ENCODE measurements at places on chromosomes 2 and 18. TPM values are rescaled to one million over a fixed set of nuclear protein-coding genes. Genes with fewer than 3 reads are reported as not detected.

DNA sequence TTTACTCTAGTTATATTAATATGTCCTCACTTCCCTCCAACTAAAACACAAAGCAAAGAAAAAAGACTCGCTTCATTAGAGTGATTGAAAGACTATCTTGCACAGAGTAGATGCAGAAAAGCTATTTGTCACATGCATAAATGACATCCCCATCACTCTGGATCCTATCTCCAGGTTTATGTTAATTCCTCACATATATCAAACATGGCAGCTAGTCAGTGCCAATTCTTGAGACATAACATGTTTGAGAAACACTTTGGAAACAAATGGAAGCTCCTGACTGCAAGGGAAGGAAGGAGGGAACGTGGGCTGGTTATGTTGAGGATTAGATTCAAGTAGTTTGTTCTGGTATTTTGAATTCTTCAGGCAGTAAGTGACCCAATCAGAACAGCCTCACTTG lies 89.8 kb upstream of the BCL2L11 start:
- no peak overlapping the region for H3K27ac ChIP-seq
- H3K27me3 ChIP-seq, result peaks cover 11% of the 10 kb centered on the region
- no peak overlapping the region for H3K4me3 ChIP-seq
- no peaks in the 10 kb centered on the region for H3K36me3 ChIP-seq

GRCh38 chr2:205261516-205262020 lies 420.7 kb upstream of the NRP2 start:
- H3K36me3 ChIP-seq, result no peaks in the 10 kb centered on the region
- H3K4me3 ChIP-seq, result no peak overlapping the region
- DNase-seq, result no peak
- no peaks in the 10 kb centered on the region for H3K4me1 ChIP-seq

DNA sequence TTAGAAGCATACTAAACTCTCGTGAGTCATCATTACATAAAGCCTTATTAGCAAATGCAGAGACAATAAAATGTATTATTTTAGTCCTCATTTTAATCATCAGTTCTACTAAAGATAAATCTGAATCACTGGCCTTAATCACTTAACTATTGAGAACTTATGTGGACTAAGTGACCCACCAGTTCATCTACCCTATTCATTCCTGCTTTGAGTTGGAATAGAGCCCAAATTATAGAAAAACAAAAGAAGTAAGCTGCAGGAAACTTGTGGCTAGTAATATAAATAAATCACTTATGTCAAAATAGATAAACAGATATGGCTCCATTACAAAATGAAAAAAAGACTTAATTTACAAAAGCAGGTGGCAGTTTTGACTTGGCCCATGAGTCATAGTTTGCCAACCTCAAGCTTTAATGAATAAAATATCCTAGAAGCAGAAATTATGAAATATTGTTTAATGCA lies 851.8 kb upstream of the CRIM1 start:
- no peak for DNase-seq
- no peaks in the 10 kb centered on the region for H3K27me3 ChIP-seq
- no peaks in the 10 kb centered on the region for H3K36me3 ChIP-seq
- H3K4me1 ChIP-seq, result no peaks in the 10 kb centered on the region

DNA sequence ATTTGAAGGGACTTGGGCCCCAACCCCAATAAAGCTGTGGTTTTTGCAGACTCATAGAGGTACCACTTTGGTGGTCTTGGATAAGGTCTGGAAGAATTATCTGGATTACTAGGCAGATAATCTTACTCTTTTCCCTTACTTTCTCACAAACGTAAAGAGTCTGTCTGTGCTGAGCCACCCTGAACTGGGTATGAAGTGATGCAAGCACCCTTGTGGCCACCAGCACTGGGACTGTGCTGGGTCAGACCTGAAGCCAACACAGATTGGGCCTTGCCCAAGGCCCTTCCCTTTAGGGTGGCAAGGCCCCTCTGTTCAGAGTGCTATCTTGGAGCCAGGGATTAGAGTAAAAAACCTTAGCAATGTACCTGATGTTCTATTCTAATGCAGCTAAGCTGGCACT lies 827.0 kb upstream of the RAB6C start:
- no peaks in the 10 kb centered on the region for H3K36me3 ChIP-seq
- H3K27me3 ChIP-seq, result no peaks in the 10 kb centered on the region
- no peaks in the 10 kb centered on the region for H3K4me1 ChIP-seq
- DNase-seq, result no peak
- no peak overlapping the region for H3K4me3 ChIP-seq

DNA sequence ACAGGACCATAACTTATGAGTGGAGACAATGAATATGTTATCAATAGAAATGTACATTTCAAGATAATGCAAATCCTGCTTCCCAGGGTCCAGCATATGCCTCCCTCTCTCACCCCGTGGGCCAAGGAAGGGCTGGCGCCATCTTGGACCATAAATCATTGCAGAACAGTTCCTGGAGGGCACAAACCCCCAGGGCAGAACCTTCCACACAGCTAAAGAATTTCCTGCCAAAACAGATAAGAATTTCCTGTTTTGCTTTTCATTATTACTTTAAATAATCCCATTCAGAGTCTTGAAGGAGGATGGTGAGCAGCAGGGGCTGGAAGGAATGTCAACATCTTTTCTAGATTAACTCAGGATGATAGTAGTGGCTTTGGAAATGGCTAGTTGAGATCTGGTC lies 53.7 kb downstream of the EHD3 start:
- no peaks in the 10 kb centered on the region for H3K27me3 ChIP-seq
- H3K36me3 ChIP-seq, result no peaks in the 10 kb centered on the region
- H3K4me1 ChIP-seq, result peaks cover 6% of the 10 kb centered on the region
- no peak overlapping the region for H3K4me3 ChIP-seq
- H3K27ac ChIP-seq, result no peak overlapping the region

DNA sequence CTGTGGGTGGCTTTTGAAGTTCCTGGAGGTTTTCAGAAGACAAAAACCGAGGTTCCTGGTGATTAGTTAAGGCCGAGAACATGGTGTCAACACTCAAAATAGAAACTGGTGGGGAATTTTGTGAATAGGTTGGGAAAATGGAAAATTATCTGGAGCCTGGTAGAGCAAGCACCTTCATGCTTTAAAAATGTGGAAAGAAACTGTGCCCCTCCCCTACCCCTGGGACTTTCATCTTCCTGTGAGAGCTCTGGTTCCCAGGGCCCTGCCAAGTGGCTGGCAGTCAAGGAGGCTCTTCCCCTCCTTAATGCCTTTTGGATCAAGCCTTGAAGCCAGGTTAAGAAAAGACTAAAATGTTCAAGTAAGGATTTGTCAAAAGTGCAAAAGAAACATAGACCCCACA lies 1.9 kb upstream of the CRACDL start:
- peaks cover 4% of the 10 kb centered on the region for H3K36me3 ChIP-seq
- H3K4me1 ChIP-seq, result peaks cover 13% of the 10 kb centered on the region
- H3K27me3 ChIP-seq, result no peaks in the 10 kb centered on the region
- DNase-seq, result no peak
- no peak overlapping the region for H3K27ac ChIP-seq

DNA sequence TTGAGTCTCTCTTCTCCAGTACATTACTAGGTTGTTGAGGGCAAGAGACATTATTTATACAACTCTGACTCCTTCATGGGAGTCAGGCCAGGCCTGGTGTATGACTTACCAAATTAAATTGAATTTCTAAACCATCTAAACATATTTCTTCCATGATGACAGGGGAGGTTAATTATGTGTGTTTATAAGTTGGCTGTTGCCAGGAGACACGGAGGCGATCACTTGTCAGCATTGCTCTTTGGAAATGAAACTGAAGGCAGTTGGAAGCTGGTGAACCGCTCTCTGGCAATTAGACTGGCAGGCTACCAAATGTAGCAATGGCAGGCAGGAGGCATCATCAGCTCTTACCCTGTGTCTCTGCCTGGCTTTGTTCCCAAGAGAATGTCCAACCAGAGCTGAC lies 241.4 kb downstream of the KCNS3 start:
- H3K36me3 ChIP-seq, result no peaks in the 10 kb centered on the region
- no peak overlapping the region for H3K27ac ChIP-seq
- H3K4me1 ChIP-seq, result no peaks in the 10 kb centered on the region
- peak; percentile 3 for DNase-seq

DNA sequence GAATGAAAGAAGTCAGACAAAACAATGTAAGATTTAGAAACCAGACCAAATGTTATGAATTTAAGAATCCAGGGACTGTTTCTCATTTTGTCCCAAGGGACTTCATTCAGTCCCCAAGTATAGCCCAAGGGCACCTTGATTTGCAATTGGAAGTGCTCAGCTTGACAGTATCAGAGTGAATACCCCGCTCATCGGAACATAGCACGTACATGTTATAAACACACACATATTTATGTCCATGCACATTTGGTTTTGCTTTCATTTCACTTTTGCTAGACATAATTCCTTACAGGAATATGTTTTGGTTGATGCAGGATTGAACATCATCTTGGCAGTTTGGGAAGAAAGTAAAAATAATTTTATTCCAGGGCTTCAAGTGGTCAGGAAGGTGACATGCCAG lies 100.2 kb downstream of the PID1 start:
- peaks cover 16% of the 10 kb centered on the region for H3K36me3 ChIP-seq
- H3K27me3 ChIP-seq, result no peaks in the 10 kb centered on the region
- no peak overlapping the region for H3K4me3 ChIP-seq
- peaks cover 26% of the 10 kb centered on the region for H3K4me1 ChIP-seq
- DNase-seq, result no peak
- H3K27ac ChIP-seq, result no peak overlapping the region

- no peaks in the 10 kb centered on the region for H3K4me1 ChIP-seq
- peak; percentile 43 for DNase-seq
- no peak overlapping the region for H3K27ac ChIP-seq
- H3K36me3 ChIP-seq, result no peaks in the 10 kb centered on the region
- H3K4me3 ChIP-seq, result no peak overlapping the region
These were observed 285.6 kb downstream of the THSD7B start for GRCh38 chr2:137050949-137051348.

DNA sequence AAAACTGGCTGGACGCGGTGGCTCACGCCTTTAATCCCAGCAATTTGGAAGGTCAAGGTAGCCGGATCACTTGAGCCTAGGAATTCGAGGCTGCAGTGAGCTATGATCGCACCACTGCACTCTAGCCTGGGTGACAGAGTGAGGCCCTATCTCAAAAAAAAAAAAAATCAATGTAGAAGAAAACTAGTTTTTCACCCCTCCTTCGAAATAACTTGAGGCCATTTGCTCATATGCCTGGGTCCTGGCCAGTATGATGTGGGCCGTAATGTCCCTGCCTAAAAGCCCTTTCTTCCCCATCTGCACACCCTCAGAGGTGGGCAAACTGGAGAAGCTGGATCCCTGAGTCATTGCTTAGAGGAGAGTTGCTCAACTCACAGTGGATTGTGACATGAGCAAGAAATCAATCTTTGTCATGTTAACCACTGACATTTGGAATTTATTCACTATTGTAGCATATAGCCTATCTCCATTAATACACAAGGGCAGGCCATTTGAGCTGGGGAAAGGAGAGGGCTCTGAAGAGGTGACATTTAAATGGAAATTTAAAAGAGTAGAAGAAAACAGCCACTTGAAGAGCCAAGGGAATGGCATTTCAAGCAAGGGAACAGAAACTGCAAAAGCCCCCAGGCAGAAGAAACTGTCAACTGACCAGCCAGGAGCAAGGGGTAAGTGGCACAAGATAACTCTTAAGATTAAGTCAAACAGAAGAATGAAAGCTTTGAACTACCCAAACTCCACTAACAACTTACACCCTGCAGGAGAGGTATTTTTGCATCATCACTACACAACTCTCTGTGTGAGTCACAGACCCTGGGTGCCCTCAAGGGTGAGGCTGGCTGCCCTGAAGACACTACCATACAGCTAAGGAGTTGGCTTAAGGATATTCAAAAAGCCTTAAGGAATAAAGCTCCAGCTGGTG lies 7.6 kb upstream of the METTL21A start:
- H3K4me3 ChIP-seq, result peak overlapping the region; percentile 47
- peaks cover 35% of the 10 kb centered on the region for H3K4me1 ChIP-seq
- peak; percentile 92 for DNase-seq
- H3K27ac ChIP-seq, result peak overlapping the region; percentile 61
- no peaks in the 10 kb centered on the region for H3K36me3 ChIP-seq

DNA sequence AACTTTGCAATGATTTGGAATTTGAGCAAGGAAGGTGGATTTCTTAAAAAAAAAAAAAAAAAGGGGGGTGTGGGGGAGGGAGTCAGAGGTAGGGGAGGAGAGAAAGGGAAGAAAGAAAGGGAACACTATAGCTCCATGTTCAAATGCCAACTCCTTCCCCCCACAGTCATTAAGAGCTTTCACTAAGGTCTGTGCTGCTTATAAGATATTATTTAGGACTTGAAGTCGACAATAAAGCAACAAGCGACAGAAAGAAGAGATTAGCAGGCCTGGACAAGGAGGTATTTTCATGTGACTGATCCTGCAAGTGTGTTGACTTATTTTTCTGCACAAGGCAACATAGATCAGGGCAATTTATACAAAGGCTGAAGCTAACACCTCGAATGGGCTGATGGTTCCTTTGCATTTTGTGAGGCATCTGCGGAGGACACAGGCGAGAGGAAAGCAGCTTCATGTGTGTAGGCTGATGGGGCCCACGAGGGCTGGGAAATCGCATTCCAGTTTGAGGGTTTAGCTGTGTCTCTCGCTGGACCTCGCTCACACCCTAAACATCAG lies 382.0 kb downstream of the SOX11 start:
- no peak for DNase-seq
- no peaks in the 10 kb centered on the region for H3K27me3 ChIP-seq
- peaks cover 17% of the 10 kb centered on the region for H3K4me1 ChIP-seq
- no peaks in the 10 kb centered on the region for H3K36me3 ChIP-seq
- H3K4me3 ChIP-seq, result no peak overlapping the region
- H3K27ac ChIP-seq, result no peak overlapping the region

- DNase-seq, result peak; percentile 63
- no peaks in the 10 kb centered on the region for H3K27me3 ChIP-seq
These were observed 50.3 kb downstream of the ARL4C start for GRCh38 chr2:234446404-234447076.

CCDC138 gene
- 3.5 TPM for total RNA-seq

TMEM150A gene
- 14.5 TPM for total RNA-seq

EFR3B gene
- total RNA-seq, result 0.09 TPM

COL5A2 gene
- 7.4 TPM for total RNA-seq

MATN3 gene
- 0.83 TPM for total RNA-seq

ANKRD30BL gene
- total RNA-seq, result not detected

GREB1L gene
- 9.4 TPM for total RNA-seq

SP5 gene
- total RNA-seq, result not detected

ATP8B1 gene
- total RNA-seq, result 1.4 TPM

AKAIN1 gene
- not detected for total RNA-seq

RESP18 gene
- not detected for total RNA-seq

KCNE4 gene
- total RNA-seq, result not detected

FKBP1B gene
- total RNA-seq, result 1.8 TPM

RAX gene
- total RNA-seq, result not detected

LIMS3 gene
- 1.5 TPM for total RNA-seq
